ENCODE measurements at places on chromosomes 6 and 20. TPM values are rescaled to one million over a fixed set of nuclear protein-coding genes. Genes with fewer than 3 reads are reported as not detected.

The BMP7 gene
- total RNA-seq: 7.0 TPM

The RIPOR3 gene
- total RNA-seq: 0.22 TPM

The SLC17A9 gene
- total RNA-seq: 37.6 TPM

GRCh38 chr20:38357653-38358207 is 11.4 kb downstream of the LBP start:
- no peak for DNase-seq
- no peaks in the 10 kb centered on the region for H3K27me3 ChIP-seq
- H3K36me3 ChIP-seq: no peaks in the 10 kb centered on the region
- H3K4me3 ChIP-seq: no peak overlapping the region
- no peak overlapping the region for H3K27ac ChIP-seq

DNA sequence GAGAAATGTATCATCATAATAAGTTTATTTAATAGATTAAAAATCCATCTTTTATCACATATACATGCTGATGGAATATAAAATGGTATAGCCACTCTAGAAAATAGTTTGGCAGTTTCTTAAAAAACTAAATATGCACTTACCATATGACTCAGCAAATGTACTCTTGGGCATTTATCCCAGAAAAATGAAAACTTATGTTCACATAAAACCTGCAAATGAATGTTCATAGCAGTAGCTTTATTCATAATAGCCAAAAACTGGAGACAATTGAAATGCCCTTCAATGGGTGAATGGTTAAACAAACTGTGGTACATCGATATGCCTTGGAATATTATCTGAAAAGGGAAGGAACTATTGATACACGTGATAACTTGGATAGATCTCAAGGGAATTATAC is 6.4 kb upstream of the NCOA7 start:
- H3K36me3 ChIP-seq: no peaks in the 10 kb centered on the region
- peaks cover 14% of the 10 kb centered on the region for H3K4me1 ChIP-seq
- no peaks in the 10 kb centered on the region for H3K27me3 ChIP-seq
- H3K27ac ChIP-seq: no peak overlapping the region
- no peak overlapping the region for H3K4me3 ChIP-seq

Measured in HCT116 (cell line).